Pons (tissue), 1 donor: ENCODE measurements at places on chromosomes 11 and 22.
A peak's percentile ranks its signal among the peaks of the same experiment; 100 is the strongest.

DNA sequence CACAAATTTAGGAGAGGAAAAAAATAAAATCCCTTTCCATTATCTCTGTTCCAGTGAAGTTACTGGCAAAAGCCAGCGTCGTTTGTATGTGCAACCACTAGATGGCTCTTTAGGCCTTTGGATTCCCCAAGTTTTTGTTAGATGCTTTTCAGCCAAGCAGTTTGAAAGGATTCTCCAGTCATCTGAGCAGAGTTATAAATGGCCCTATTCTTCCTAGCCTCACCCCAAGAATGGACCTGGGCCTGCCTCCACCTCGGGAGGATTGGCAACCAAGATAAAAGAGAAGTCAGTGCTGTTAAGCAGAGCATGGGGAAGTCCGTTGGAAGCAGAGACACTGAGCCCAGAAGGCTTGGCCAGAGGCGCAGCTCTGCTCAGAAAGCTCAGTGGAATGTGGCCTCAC lies 15.4 kb downstream of the FAM181B start:
- DNase-seq: peak; percentile 98

- DNase-seq: no peak
Observed at GRCh38 chr11:29200791-29201562, 815.9 kb downstream of the KCNA4 start.

DNA sequence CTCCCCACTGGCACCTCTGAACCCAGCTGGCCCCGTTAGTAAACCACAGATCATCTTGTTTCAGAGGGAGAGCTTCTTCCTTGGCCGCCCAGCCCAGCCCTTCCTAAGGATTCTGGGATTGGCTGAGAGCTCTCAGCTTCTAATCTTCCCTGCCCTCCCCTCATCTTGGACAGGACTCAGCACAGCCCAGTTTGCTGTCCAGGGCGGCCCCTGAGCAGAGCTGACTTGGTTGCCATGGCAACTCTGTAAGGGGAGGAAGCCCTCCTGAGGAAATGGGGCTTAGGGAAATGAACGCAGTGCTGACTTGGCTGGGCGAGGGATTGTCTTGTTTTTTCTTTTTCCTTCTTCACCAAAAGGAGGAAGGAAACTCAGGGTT lies 4.6 kb downstream of the APOL4 start:
- DNase-seq: peak; percentile 49

DNA sequence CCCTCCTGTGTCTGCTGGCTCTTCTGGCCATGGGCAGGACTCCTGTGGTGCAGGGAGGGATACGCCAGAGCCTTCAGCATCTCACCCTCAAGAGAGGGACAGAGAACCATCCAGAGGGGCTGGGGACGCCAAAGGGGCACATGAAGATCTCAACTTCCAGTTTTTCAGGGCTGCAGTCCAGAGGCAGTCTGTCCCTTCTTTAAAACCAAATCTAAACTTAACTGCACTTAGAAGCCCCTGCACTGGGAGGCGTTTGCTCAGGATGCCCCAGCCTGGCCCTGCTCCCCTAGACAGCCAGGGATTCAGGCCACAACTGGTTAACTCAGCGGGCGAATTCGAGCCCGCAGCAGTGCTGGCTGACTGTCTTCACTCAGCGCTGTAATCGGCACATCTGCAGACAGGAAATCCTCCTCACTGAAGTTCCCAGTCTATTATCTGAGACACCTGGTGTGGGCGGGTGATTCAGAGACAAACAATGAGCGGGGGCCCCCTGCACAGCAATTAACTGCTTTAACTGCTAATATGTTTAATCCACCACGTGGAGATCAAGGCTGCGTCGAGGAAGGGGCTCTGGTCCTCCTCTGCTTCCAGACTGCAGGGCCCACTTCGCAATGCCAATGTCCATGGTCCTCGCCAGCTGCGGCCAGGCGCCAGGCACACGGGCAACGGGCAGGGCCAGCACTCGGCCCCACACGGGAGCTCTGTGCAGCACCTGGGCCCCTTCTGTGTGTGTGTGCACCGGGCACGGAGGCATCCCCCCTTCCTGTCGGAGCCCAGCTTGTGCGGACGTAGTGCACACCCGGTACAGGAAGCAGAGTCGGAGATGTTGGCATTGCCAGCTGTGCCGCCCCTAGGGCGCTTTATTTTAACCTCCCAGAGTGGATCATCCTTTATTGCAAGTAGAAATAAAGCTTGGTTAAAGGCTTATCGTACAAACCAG lies 36.9 kb upstream of the GNB1L start:
- DNase-seq: no peak

DNA sequence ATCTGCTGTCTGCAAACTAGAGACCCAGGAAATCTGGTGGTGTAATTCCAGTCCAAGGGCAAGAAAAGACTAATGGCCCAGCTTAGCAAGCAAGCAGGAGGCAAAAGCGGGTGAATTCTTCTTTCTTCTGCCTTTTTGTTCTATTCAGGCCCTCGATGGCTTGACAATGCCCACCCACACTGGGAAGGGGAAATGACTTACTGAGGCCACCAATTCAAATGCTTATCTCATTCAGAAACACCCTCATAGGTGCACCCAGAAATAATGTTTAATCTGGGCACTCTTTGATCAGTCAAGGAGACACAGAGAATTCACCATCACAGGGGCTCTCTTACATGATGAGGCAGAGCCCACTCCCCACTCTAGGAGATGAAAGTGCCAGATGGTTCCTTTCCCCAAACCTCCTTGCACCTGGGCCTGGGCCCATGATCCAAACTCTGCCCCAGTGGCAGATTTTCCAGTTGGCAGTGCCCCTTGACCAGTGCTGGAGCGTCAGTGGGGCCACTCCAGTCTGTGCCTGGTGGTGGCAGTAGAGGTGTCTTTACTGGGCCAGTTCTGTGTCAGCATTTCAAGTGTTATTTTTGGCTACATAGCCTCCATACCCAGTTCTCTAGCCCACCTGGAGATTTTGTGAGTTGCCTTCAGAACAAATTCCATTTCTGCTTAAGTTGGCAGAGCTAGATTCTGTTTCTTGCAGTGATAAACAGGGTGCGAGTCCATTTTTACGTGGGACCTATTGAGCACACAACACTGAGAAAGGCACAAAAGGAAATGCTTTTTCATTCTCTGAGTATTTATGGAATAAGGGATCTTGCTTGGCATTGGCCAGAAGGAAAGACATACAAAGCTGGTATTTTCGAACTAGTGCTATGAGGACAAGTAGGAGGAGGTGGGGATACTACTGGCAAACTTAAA lies 7.5 kb downstream of the ELMOD1 start:
- no peak for DNase-seq

DNA sequence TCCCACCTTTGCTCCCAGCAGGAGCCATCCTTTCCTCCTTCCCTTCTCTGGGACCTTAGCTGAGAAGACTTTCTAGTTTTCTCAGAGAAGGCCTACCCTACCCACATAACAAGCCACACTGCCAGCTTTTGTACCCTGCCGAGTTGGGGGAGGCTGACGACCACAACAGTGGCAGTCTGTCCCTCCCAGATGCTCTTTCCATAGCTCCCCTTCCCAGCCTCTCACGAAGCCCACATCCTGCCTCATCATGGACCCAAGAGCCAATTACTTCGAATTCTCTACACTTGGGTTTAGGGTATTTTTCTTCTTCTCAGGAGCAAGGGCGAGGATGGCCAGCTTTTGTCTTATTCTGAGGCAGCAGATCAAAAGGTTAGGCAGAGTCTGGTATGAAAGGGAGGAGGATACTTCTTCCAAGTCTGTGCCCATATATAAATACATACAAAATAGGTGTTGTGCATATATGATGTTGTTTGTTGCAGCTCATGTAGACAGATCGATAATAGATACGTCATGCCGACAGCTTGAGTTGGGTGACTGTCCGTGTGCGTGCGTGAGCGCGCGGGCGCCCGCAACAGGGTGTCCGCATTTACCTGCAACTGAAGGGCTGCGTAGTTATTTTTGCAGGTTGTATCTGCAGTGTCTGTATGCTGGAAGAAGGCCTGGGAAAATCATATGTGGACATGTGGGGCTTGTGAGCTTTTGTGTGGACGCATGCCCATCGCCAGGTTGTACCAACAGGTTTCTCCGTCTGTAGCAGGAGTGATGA lies 846 bp upstream of the NRGN start:
- no peak for DNase-seq

- peak; percentile 91 for DNase-seq
Observed at GRCh38 chr11:63530021-63530420, 6.6 kb upstream of the PLAAT4 start.

DNA sequence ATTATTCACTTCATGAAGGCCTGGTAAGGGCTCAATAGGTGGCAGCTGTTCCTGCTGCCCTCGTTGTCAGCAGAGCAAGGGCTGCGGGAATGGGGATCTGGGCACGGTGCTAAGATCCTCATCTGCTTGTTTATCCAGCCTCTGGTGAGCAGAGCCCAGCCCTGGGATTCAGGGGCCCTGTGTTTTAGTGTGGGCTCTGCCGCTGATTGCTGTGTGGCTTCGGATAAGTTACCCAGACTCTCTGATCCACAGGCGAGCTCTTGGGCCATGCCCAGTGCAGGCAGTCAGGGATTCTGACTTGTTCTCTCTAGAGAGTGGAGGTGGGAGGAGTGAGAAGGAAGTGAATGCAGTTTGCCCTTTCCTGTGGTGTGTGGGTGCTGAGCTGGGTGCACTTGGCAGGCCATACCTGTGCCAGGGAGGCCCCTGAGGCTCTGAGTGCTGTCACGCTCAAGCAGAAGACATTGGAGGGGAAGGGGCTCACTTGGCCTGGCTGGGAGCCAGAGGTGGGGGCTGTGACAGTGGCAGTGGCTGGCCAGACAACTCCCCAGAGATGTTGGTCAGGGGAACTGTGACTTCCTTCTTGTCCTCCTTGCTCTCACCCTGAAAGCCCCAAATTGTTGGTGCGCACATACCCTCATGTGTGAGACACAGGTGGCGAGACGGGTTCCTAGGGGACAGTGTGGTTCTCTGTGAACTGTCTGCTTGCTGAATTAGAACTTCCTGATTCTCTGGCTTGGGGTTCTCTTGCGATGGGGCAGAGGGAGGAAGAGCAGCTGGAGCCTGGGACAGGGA lies 43.7 kb downstream of the CD82 start:
- no peak for DNase-seq

DNA sequence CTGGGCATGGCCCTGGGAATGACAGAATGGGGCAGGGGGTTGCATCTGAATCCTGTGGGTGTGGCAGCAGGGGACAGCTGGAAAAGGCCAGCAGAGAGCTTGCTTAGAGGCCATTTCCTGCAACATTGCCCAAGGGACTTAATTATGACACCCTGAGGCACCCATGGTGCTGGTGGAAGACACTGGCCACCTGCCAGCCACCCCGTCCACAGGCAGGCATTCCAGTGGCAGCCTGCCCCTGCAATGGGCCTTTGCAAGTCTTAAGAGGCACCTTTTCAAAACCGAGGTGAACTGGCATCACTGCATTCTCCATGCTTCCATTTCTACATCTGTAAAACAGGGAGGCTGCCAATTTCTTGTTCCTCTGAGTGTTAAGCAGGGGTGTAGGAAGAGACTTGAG lies 21.6 kb upstream of the SUSD2 start:
- no peak for DNase-seq

DNA sequence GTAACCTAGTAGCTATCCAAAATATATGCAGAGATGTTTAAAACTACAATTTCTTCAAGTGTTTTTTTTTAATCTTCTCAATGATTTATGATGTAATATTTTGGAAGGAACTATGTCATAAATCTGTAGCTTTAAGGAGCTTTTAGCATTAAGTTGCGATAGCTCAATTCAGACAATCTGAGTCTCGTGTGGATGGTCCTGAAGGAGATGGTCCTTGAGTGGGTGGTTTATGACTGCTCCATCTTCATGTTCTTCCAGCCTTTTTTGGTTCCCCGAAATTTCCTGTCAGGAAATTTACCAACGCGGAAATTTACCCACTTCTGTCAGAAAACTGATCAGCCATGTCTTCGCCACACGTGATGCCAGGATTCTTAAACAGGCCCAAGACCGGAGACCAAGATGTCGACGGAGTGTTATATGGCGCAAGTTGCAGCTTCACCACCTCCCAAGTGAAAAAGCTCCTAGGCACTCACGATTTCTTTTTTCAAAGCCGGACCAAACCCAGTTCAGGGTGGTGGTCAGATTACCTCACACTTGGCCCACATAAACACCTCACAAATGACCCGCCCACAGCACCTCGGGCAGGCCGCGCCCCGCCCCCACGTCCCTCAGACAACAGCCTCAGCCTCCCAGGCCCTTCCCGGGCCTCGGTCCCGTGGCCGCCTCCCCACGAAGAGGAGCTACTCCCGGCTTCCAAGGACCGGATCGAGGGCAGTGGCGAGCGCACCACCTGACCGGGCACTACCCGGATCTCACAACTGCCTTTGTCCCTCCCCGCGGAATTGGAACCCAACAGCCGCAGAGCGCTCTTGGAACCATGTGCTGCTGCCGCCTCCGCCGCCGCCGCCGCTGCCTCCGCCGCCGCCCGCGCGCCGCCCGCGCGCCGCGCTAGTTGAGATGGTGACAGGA lies at the start of gene MORC2:
MORC2 (minus strand) TSS at position 760 of the 909 bp plus-strand sequence. CDS start 885 bp downstream, outside the sequence.
- DNase-seq: peak; percentile 15

- DNase-seq: no peak
Observed at GRCh38 chr11:36264973-36265344, 24.3 kb downstream of the COMMD9 start.

DNA sequence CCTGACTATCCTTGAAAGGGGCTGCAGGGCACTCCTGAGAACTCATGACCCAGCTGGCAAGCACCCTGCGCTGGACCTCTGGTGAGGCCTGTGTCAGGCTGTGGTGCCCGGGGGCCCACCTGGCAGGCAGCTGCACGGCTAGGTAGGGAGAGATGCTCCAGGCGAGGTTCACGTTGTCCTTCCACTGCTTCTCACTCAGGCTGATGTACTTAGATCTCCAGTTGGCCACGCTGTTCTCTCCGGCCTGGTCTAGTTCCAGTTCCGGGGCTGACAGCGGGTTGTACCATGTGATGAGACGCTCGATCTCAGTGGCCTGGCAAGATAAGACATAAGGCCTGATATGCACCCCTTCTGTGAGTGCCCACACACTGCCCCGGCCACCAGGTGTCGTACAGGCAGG lies 44.7 kb upstream of the SERPIND1 start:
- no peak for DNase-seq

DNA sequence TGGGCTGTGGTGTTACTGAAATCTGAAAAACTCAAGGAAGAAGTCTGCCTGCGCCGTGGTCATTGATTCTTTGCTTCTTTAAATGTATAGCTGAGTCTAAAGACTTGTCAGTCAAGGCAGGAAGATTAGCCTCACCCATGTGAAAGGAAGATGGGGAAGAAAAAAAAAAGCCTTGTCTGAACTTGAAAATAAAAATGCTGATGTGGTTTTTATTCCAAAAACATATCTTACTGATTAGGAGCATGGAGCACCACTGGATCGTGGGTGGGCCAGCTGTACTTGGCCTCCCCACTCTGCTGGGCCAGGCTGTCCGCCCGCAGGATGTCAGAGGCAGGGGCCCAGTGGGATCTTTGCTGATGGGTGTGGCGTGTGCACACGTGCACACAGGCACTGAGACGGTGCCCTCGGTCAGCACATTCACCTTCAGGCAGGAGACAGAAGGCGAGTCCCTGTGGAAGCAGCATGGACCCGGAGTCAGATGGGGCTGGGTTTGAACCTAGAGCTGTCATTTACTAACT lies 111.9 kb downstream of the WNT7B start:
- no peak for DNase-seq
